ENCODE measurements at places on chromosomes 16 and 17.

GRCh38 chr17:49512296-49513043 is 17.4 kb downstream of the NGFR start:
- DNase-seq: no peak

GRCh38 chr16:79257953-79258490 is 342.5 kb downstream of the MAF start:
- no peak for DNase-seq

GRCh38 chr17:55273579-55274354 is 9.0 kb downstream of the HLF start:
- DNase-seq: no peak

DNA sequence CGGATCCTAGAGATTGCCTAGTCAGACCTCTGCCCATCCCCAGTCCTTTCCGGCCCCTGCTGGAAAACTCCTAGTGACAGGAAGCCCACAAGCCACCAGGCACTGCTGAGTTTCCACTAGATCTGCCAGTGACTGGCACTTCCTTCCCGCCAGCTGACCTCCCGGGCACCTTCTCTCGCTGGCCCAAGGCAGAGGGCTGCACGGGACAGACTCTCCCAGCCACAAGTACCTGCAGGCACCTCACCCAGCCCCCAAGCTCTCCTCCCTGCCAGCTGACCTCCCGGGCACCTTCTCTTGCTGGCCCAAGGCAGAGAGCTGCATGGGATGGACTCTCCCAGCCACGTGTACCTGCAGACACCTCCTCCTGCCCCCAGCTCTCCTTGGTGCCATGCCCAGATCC is 66.3 kb upstream of the DOC2B start:
- DNase-seq: no peak

GRCh38 chr16:86239381-86239780 is 270.9 kb upstream of the FOXF1 start:
- no peak for DNase-seq

DNA sequence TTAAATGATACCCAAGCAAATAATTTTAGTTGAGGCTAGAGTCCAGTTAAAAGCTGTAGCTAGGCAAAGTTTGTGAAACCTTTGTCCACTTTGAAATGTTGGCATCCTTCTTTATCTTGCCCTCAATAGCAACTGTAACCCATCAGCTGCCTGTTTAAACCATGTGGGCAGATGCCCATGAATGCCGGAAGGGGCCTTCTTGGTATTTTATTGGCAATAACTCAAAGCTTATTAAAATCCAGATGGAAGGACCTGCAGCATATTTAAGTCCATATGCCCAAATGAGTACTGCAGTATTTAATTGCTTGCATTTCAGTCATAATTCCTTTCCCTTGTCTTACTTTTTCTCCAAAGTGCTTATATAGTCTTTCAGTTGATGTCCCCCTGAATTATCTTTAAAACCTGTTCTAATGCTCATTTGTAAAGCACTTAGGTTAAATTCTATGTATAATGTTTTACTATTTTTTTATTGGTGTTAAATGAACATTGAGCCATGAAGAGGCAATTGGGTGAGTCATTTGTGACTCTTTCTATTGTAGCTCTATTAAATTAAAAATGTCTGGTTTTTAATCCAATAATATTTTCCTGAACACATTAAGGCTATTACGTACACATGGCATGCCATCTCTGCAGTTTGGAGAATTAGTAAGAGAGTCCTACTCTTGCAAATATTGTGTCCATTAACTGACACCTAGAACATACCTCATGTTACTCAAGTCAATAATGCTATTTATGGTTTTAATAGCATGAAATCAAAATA is 225.3 kb downstream of the KCNJ2 start:
- no peak for DNase-seq

- DNase-seq: peak; percentile 87
Observed at GRCh38 chr17:28750178-28751047, 6.6 kb downstream of the TRAF4 start.

DNA sequence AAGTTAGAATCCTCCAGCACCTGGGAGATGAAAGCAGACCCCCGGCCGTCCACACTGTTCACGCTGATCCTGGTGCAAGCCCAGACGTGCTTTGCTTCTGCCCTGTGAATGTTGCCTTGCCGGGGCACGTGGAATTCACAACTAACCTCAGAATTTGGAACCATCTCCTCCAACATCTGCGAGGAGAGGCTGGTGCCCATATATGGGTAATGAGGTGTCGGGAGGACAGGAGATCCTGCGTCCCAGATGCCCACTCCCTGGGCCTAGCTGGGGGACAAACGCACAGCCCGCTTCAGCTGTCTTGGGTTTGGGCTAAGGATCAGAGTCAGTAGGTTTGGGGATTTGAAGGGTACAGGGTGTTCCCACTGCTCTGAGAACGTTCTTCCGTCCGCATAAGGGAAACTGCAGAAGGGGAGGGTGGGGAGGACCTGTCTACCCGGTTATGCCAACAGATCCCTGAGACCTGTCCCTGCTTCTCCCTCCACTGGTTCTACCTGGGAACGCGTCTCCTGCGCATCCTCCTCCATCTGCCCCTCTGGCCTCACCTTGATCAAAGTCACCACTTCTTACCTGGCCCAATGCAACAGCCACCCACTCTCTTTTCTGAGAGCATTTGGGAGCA is 14.1 kb downstream of the PPL start:
- DNase-seq: no peak
